Effector CD8-positive, alpha-beta T cell (primary cell): ENCODE measurements at places on chromosomes 2 and 18.
A peak's percentile ranks its signal among the peaks of the same experiment; 100 is the strongest.

DNA sequence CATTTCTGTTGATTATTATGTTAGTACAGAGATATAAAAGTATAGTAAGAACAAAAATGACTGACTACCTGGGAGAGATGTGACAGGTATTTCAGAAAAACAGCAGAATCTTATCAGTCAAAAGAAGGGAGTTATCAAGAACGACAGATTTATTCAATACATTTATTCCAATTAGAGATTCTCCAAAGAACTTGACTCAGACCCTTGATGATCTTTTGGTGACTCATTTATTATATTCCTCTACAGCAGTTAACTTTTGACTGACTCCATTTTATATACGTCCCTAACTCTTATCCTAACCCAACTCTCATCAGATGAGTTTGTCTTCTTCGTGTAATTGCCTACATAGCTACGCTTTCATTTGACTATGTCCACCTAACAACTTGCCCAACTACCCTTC is 91.1 kb downstream of the C2orf74 start:
- DNase-seq: no peak

- no peak for DNase-seq
Observed at GRCh38 chr2:52402128-52402527, 1365.5 kb upstream of the CHAC2 start.

DNA sequence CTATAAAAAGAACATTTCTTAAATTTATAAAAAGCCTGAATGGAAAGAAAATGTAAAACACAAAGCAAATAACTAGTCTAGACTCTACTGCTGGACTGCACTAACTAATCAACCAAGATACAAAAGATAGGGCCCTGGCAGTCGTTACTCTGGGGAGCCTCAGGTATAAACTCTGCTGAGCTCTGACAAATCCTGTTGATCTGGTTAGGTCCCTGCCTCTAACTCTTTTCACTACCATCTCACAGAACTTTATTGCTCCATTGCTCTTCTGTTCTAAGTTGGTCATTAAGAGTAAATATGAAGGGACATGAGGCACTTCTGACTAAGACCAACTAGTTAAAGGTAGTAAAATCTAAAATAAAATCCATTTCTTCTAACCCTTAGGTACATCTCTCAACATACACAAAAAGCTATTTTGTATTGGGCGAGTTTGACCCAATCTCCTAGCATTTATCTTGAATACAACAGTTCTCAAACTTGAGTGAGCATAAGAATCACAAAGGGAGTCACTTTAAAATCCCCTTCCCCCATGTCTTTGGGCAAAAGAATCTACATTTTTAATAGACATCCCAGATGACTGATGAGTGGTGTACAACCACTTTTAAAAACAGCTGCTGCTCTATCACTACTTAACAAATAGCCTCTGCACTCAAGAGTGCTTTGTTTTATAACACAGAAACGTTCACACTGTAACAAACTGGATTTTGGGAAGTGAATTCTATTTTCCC is 2.5 kb downstream of the CHN1 start:
- DNase-seq: no peak

DNA sequence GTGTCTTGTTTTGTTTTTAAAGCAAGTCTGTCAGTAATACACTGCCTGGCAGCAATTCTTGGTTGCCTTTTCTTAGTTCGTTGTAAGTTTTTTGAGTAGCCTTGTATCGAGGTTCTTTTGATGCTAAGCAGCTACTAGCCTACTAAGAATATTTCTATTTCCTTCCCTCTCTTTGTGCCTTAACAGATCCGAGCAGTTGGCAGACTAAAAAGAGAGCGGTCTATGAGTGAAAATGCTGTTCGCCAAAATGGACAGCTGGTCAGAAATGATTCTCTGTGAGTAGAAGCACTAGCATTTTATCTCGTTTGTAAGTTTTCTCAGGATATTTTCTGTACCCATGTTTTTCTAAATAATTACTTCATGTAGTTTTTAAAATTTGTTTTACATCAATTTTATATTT is 15.1 kb downstream of the MFF start:
- no peak for DNase-seq

- no peak for DNase-seq
Observed at GRCh38 chr18:13231151-13231550, 12.6 kb downstream of the LDLRAD4 start.

GRCh38 chr18:57843386-57843785 is 40.3 kb upstream of the ATP8B1 start:
- no peak for DNase-seq

DNA sequence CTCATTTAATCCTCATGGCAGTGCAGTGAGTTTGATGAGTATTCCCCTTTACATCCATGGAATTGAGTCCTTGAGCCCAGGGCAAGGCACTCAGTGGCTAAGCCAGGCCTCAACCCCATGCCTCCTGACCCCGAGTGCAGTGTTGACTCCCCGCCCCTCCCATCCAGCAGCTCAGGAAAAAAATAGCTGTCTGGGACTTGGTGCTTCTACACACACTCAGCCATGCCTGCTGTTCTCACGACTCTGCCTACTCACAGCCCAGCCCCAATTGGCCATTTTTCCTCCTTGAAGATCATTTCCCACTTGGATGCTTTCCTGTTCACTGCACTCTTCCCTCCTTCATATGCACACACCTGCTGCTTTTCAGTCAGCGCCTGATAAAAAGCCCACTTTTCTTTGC is 8.8 kb downstream of the FOSL2 start:
- DNase-seq: no peak

- DNase-seq: no peak
Observed at GRCh38 chr18:28399781-28400362, 222.9 kb upstream of the CDH2 start.

GRCh38 chr2:181183878-181184542 is 203.6 kb downstream of the UBE2E3 start:
- no peak for DNase-seq

DNA sequence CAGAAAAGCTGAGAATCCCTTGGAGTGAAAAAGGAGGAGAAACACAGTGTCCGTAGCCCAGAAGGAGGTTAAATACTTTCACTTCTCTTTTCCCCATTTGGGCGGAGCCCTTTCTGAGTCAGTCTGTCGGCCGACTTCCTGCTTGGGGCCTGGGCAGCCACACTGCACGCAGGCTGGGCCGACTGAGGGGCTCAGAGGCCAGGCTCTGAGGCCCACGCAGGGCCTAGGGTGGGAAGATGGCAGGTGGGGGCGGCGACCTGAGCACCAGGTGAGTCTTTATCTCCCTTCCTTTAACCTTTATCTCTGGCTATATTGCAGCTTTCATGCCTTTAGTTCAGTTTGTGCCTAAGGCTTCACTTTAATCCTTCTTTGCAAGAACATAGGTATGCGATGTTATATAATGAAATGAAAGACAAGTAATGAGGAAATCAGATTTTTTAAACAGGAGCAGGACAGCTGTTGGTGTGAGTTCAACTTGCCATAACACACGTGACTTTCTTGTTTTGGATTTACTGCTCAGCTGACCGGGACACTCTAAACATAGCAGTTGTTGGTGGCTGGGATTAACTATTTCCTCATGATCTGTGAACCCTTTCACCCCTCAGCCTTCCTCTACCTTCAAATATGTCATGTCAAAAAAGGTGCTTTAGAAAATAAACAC is at the start of gene SP100:
TSS of gene SP100 (plus strand) at position 141 of the 661 bp plus-strand sequence. CDS start at position 237, 96 bp downstream.
- peak; percentile 62 for DNase-seq

DNA sequence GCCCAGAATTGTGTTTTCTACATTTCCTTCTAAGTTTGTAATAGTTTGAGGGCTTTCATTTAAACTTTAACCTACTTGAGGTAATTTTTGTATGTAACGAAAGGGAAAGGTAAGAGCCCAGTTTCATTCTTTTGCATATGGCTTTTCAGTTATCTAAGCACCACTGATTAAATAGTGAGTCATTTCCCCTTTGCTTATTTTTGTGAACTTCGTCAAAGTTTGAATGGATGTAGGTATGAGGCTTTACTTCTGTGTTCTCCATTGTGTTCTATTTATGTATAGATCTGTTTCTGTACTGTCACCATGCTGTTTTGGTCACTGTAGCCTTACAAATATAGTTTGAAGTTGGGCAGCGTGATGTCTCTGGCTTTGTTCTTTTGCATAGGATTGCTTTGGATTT is 944.8 kb upstream of the CNTNAP5 start:
- DNase-seq: no peak

- no peak for DNase-seq
Observed at GRCh38 chr2:211216221-211216620, 659.8 kb downstream of the CPS1 start.

- no peak for DNase-seq
Observed at GRCh38 chr2:17804358-17804757, 11.9 kb upstream of the MSGN1 start.

GRCh38 chr2:232551776-232552175 is 1.3 kb downstream of the EIF4E2 start:
- DNase-seq: no peak

- DNase-seq: no peak
Observed at GRCh38 chr2:134762508-134762907, 43.7 kb upstream of the TMEM163 start.

GRCh38 chr2:160460333-160460731 is 33.3 kb downstream of the RBMS1 start:
- DNase-seq: no peak

DNA sequence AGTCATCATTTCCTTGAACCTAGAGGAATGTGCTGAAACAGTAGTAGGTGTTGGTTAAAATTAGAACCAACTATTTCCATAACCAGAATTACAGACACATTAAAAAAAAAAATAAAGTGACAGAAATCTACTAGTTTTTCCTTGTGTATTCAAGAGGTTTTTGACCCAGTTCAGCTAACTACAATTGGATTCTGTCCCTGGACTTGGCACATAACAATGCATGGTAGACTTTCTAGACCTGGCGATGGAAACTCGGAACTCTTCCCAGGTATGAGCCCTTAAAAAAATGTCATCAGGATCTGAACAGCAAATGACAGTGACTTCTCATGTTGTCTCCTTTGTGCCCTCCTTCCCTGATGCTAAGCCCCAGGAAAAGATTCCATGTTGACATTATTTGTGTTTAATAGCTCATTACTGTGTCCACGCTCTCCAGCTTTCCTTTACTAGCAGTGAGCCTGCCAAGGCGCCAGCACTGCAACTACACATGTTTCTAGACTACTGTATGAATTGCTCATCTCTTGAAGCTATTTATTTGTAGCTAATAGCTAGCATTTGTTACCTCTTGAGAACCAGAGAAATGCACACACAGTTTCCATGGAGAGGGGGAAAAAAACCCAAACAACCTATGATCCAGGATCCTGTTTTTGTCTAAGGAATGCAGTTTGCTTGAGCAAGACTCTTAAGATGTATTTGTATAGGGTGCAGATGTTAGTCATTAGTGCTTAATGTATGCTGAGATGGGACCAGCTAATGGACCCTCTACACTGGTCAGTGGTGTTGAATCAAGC is 148.5 kb downstream of the FMNL2 start:
- no peak for DNase-seq

DNA sequence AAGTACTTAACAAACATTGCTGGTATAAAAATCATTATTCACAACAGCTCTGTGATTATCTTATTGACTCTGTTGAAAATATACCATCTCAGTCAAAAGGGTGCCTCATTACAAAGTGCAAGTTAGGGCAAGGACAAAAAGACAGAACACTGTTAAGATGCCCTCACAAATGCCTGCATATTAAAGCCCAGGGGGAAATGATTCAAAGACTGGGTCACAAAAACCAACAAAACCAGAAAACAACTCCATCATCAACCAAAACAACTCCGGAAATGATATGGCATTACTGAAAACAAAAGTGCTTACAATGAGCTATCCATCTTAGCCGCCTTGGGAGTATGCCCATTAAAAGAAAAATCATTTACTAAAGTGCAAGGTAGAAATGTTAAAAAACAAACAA is 9.9 kb downstream of the PLA2R1 start:
- no peak for DNase-seq

- no peak for DNase-seq
Observed at GRCh38 chr2:200405599-200406298, 99.3 kb downstream of the SPATS2L start.

- no peak for DNase-seq
Observed at GRCh38 chr18:8791171-8791651, 85.9 kb downstream of the MTCL1 start.

GRCh38 chr2:3075991-3076340 is 301.7 kb downstream of the EIPR1 start:
- DNase-seq: no peak
